ENCODE measurements at places on chromosomes 6 and 20.
A peak's percentile ranks its signal among the peaks of the same experiment; 100 is the strongest.

- no peak overlapping the region for H3K27ac ChIP-seq
- no peak overlapping the region for H3K4me3 ChIP-seq
- H3K4me1 ChIP-seq = no peaks in the 10 kb centered on the region
- H3K36me3 ChIP-seq = no peaks in the 10 kb centered on the region
- no peak for DNase-seq
Measured at GRCh38 chr20:56004611-56005388, 519 bp downstream of the CBLN4 start.

- H3K27me3 ChIP-seq = no peaks in the 10 kb centered on the region
- DNase-seq = no peak
- H3K4me3 ChIP-seq = no peak overlapping the region
Measured at GRCh38 chr6:135657207-135657606, 159.7 kb upstream of the AHI1 start.

GRCh38 chr6:63819831-63820230, 184.2 kb downstream of the PHF3 start:
- H3K4me3 ChIP-seq = no peak overlapping the region
- no peak for DNase-seq

- H3K27me3 ChIP-seq = no peaks in the 10 kb centered on the region
- H3K4me1 ChIP-seq = no peaks in the 10 kb centered on the region
- H3K27ac ChIP-seq = no peak overlapping the region
- H3K4me3 ChIP-seq = no peak overlapping the region
Measured at GRCh38 chr6:15936503-15936902, 192.4 kb upstream of the MYLIP start.

- peaks cover 7% of the 10 kb centered on the region for H3K36me3 ChIP-seq
- peaks cover 29% of the 10 kb centered on the region for H3K4me1 ChIP-seq
- H3K27me3 ChIP-seq = no peaks in the 10 kb centered on the region
Measured at GRCh38 chr20:63735859-63736718, at the start of gene LIME1. LIME1 (plus strand) TSS chr20:63736664; CDS start chr20:63737550, 886 bp downstream.

GRCh38 chr6:127022302-127022701, 96.2 kb upstream of the RSPO3 start:
- H3K4me3 ChIP-seq = no peak overlapping the region
- H3K4me1 ChIP-seq = no peaks in the 10 kb centered on the region
- DNase-seq = peak; percentile 67
- no peaks in the 10 kb centered on the region for H3K27me3 ChIP-seq
- H3K27ac ChIP-seq = no peak overlapping the region
- H3K36me3 ChIP-seq = no peaks in the 10 kb centered on the region

GRCh38 chr6:144129469-144129868, 20.8 kb upstream of the STX11 start:
- no peaks in the 10 kb centered on the region for H3K4me1 ChIP-seq
- H3K36me3 ChIP-seq = no peaks in the 10 kb centered on the region
- H3K27me3 ChIP-seq = no peaks in the 10 kb centered on the region
- no peak for DNase-seq
- H3K27ac ChIP-seq = no peak overlapping the region

- H3K36me3 ChIP-seq = no peaks in the 10 kb centered on the region
- H3K4me1 ChIP-seq = peaks cover 3% of the 10 kb centered on the region
- DNase-seq = no peak
- H3K27me3 ChIP-seq = no peaks in the 10 kb centered on the region
Measured at GRCh38 chr6:12245763-12246718, 44.1 kb upstream of the EDN1 start.

GRCh38 chr6:158715330-158716311, 65.8 kb downstream of the SYTL3 start:
- no peak overlapping the region for H3K4me3 ChIP-seq
- peak; percentile 80 for DNase-seq
- no peaks in the 10 kb centered on the region for H3K36me3 ChIP-seq
- H3K27ac ChIP-seq = peak overlapping the region; percentile 54
- H3K4me1 ChIP-seq = no peaks in the 10 kb centered on the region

GRCh38 chr20:19840111-19840710, 82.2 kb downstream of the RIN2 start:
- H3K36me3 ChIP-seq = no peaks in the 10 kb centered on the region
- H3K27me3 ChIP-seq = no peaks in the 10 kb centered on the region

DNA sequence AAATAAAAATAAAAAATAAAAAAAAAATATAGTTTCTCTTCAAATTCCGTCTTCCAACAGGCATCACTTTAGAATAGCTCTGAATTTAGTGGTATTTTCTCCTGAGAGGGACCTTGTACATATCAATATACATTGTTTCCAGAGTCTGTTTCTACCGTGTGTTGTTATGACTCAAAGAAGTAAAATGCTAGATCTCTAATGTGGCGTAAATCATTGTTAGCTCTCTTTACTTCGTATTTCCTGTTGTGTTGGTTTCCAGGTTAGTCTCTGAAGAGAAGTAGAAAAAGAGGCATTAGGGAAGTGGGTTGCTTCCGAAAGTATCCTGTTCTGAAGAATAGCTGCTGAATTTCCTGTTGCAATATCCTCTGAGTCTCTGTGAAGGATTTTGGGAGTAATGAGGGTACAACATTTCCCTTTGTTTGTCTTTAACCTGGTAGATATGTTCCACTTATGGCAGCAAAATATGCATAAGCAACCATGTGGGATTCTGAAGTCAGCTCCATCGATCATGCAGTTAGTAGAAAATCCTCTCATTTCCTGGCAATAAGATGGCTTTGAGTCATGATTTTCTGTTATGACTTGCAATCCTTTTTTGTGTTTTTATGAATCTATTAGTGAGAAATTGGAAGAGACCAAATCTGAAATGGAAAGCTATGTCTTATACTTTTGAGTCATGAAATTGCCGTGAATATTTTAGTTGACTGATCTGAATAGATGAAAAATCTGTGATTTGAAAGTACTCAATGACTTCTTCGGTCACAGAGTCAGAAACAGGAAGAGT, 42.0 kb upstream of the MCHR2 start:
- H3K27me3 ChIP-seq = no peaks in the 10 kb centered on the region
- no peaks in the 10 kb centered on the region for H3K36me3 ChIP-seq
- no peak overlapping the region for H3K4me3 ChIP-seq
- H3K4me1 ChIP-seq = no peaks in the 10 kb centered on the region

GRCh38 chr6:14754751-14755513, 490.9 kb upstream of the JARID2 start:
- no peak overlapping the region for H3K27ac ChIP-seq
- no peak overlapping the region for H3K4me3 ChIP-seq
- DNase-seq = no peak
- H3K4me1 ChIP-seq = peaks cover 5% of the 10 kb centered on the region
- H3K27me3 ChIP-seq = no peaks in the 10 kb centered on the region

- peak overlapping the region; percentile 100 for H3K27ac ChIP-seq
- DNase-seq = peak; percentile 28
- H3K27me3 ChIP-seq = no peaks in the 10 kb centered on the region
Measured at GRCh38 chr6:159762681-159763293, 942 bp downstream of the ACAT2 start.

DNA sequence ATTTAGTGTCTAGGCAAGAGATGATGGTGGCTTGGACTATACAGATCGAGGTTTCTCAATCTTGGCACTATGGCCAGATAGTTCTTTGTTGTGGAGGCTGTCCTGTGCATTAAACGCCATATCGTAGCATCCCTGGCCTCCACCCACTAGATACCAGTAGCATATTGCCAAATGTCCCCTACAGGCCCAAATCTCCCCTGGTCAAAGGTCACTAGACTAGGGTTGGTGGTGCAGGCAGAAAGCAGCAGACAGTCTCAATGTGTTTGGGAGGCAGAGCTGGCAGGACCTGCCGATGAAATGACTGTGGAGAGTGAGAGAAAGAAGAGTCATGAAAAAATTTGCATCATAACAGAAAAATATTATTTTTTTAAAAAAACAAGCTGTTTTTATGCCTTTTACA, 63.0 kb downstream of the TRAM2 start:
- H3K4me1 ChIP-seq = no peaks in the 10 kb centered on the region
- peaks cover 4% of the 10 kb centered on the region for H3K36me3 ChIP-seq
- no peaks in the 10 kb centered on the region for H3K27me3 ChIP-seq
- H3K27ac ChIP-seq = no peak overlapping the region
- no peak overlapping the region for H3K4me3 ChIP-seq
- DNase-seq = no peak

DNA sequence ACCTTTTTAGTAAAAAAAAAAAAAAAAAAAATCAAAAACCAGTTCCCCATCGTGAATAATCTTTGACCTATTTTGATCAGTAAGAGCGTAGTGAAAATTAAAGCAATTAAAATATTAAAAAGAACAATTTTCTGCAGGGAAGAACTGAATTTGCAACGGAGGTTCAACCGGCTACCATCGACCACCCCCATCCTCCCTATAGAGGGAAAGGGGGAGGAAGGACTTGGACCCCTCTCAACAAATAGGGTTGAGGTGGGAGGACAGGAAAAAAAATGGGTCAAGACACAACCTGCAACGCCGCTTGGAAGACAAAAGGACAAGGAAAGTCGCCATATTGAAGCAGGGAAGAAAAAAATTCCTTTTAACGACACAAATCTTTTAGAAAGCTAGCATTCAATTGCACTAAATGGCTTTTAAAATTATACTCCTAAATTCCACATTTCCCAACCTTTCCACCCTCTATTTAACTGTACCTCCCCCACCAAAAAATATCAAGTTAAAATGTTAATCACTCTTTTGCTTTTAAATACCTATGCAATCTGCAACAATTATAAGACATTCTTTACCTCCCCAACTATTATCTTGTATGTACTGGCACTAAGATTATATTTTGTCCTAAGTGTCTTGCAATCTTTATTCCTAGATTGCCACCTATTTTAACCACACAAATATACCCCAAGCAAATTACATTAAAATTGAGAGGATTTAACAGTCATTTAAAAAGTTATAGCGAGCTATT, 1.7 kb downstream of the PPP1R10 start:
- peak overlapping the region; percentile 63 for H3K4me3 ChIP-seq
- DNase-seq = peak; percentile 46
- H3K36me3 ChIP-seq = no peaks in the 10 kb centered on the region
- no peaks in the 10 kb centered on the region for H3K27me3 ChIP-seq

GRCh38 chr6:11140056-11140455, 28.5 kb upstream of the ERVFRD-1 start:
- H3K4me1 ChIP-seq = no peaks in the 10 kb centered on the region
- DNase-seq = no peak
- no peaks in the 10 kb centered on the region for H3K27me3 ChIP-seq
- no peak overlapping the region for H3K4me3 ChIP-seq
- no peak overlapping the region for H3K27ac ChIP-seq
- H3K36me3 ChIP-seq = no peaks in the 10 kb centered on the region

- no peak for DNase-seq
- no peak overlapping the region for H3K27ac ChIP-seq
- no peak overlapping the region for H3K4me3 ChIP-seq
- no peaks in the 10 kb centered on the region for H3K4me1 ChIP-seq
Measured at GRCh38 chr6:9370480-9370879, 935.1 kb upstream of the SLC35B3 start.

- H3K4me3 ChIP-seq = no peak overlapping the region
- no peaks in the 10 kb centered on the region for H3K36me3 ChIP-seq
- H3K27ac ChIP-seq = no peak overlapping the region
- DNase-seq = no peak
- no peaks in the 10 kb centered on the region for H3K4me1 ChIP-seq
- H3K27me3 ChIP-seq = no peaks in the 10 kb centered on the region
Measured at GRCh38 chr6:2179241-2179640, 66.2 kb downstream of the GMDS start.

DNA sequence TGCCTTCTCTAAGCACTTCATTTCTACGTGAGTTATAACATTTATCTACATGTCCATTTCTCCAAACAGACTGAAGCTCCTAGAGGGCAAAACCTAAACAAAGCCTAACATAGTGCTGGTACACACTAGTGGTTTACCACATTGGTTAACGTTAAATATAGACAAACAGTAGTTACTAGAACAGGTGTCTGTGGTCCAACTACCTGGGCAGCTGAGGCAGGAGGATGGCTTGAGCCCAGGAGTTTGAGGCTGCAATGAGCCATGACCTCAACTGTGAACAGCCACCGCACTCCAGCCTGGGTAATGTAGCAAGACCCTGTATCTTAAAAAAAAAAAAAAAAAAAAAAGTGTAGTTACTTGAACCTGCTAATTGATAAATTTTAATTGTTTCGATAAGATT, 26.5 kb downstream of the PTPRK start:
- no peak for DNase-seq
- H3K4me3 ChIP-seq = no peak overlapping the region
- peaks cover 21% of the 10 kb centered on the region for H3K4me1 ChIP-seq
- no peaks in the 10 kb centered on the region for H3K27me3 ChIP-seq

GRCh38 chr6:43953794-43954310, 173.4 kb downstream of the MRPL14 start:
- no peak overlapping the region for H3K27ac ChIP-seq
- no peaks in the 10 kb centered on the region for H3K4me1 ChIP-seq
- no peak for DNase-seq

- no peak overlapping the region for H3K4me3 ChIP-seq
- no peaks in the 10 kb centered on the region for H3K4me1 ChIP-seq
- no peak for DNase-seq
Measured at GRCh38 chr20:32516583-32517517, 68.3 kb downstream of the NOL4L start.

- H3K27ac ChIP-seq = no peak overlapping the region
- no peak overlapping the region for H3K4me3 ChIP-seq
- no peaks in the 10 kb centered on the region for H3K36me3 ChIP-seq
- DNase-seq = no peak
- H3K27me3 ChIP-seq = no peaks in the 10 kb centered on the region
Measured at GRCh38 chr6:40882323-40882997, 156.6 kb downstream of the UNC5CL start.

- H3K36me3 ChIP-seq = no peaks in the 10 kb centered on the region
- H3K4me3 ChIP-seq = no peak overlapping the region
- peaks cover under 1% of the 10 kb centered on the region for H3K4me1 ChIP-seq
- DNase-seq = no peak
- no peaks in the 10 kb centered on the region for H3K27me3 ChIP-seq
Measured at GRCh38 chr6:42925248-42925857, 3.9 kb upstream of the CNPY3 start.

- H3K27ac ChIP-seq = no peak overlapping the region
- H3K27me3 ChIP-seq = no peaks in the 10 kb centered on the region
- no peaks in the 10 kb centered on the region for H3K4me1 ChIP-seq
- no peak overlapping the region for H3K4me3 ChIP-seq
- no peak for DNase-seq
- H3K36me3 ChIP-seq = no peaks in the 10 kb centered on the region
Measured at GRCh38 chr6:1760876-1761275, 151.2 kb downstream of the FOXC1 start.

DNA sequence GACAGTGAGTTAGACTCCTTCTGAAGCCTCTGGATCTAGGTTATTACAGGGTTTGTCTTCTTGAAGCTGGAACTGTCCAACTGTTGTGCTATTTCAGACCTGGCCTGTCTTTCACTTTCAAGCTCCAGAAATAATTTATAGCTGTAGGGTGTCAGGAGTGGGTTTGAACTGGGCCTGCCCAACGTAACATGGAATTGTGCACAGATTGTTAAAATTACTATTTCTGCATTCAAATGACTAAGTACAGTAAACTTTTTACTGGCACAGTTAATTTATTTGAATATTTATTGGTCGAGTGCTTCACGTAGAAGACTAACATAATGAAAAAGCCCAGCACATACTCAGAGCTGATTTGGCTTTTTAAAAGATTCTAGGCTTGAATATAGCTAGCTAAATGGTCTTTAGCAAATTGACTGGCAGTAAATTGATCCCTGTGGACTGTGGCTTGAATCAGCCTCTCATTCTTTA, 74.3 kb downstream of the ARID1B start:
- DNase-seq = no peak
- no peaks in the 10 kb centered on the region for H3K36me3 ChIP-seq
- H3K4me3 ChIP-seq = no peak overlapping the region
- H3K4me1 ChIP-seq = no peaks in the 10 kb centered on the region

GRCh38 chr6:9515633-9516606, 899.0 kb downstream of the TFAP2A start:
- H3K27me3 ChIP-seq = no peaks in the 10 kb centered on the region
- no peak overlapping the region for H3K4me3 ChIP-seq
- no peaks in the 10 kb centered on the region for H3K4me1 ChIP-seq

GRCh38 chr20:8401556-8401955, 269.5 kb downstream of the PLCB1 start:
- no peak for DNase-seq
- no peaks in the 10 kb centered on the region for H3K4me1 ChIP-seq
- H3K36me3 ChIP-seq = no peaks in the 10 kb centered on the region
- H3K27me3 ChIP-seq = no peaks in the 10 kb centered on the region
- H3K4me3 ChIP-seq = no peak overlapping the region

All from colonic mucosa (tissue), 4 donors.